WTC11 (cell line): ENCODE measurements at places on chromosomes 2 and 18.

GRCh38 chr2:47404356-47404755 lies 1.4 kb downstream of the MSH2 start:
- DNase-seq, result no peak

DNA sequence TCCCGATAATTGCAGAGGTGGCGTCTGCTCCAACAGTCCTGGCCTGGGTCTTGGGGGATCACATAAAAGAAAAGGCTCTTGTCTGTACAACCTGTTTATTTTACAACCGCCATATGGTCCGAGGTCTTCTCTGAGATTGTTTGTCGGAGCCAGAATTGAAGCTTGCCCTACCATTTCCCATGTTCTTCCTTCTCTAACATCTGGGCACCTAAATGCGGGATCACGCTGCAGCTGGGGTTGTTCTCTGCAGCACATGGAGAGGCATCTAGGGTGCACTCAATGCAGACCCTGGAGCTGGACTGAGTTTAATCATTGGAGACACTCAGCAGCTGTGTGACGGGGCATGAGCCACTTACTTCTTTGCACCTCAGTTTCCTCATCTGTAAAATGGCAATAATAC lies 107.7 kb downstream of the ACKR3 start:
- DNase-seq, result no peak

DNA sequence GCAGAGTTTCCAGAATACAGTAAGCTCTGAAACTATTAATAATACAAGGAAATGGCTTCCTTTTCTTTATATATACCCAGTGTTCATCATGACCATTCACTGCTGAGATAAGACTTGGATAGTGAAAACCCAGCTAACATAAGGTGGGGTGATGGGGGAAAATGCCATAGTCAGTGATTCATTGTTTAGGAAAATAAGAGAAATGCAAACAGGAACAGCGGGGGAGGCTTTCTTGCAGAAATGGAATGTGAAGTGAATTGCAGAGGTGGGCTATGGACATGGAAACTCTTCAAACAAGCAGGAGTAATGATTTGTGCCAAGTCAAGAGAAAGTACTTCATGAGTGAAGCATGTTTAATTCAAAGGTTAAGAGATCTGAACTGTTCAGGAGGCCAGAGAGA lies 519.4 kb downstream of the TDRD15 start:
- no peak for DNase-seq

- DNase-seq, result no peak
These were observed 88.5 kb downstream of the DYNAP start for GRCh38 chr18:54679318-54680149.

DNA sequence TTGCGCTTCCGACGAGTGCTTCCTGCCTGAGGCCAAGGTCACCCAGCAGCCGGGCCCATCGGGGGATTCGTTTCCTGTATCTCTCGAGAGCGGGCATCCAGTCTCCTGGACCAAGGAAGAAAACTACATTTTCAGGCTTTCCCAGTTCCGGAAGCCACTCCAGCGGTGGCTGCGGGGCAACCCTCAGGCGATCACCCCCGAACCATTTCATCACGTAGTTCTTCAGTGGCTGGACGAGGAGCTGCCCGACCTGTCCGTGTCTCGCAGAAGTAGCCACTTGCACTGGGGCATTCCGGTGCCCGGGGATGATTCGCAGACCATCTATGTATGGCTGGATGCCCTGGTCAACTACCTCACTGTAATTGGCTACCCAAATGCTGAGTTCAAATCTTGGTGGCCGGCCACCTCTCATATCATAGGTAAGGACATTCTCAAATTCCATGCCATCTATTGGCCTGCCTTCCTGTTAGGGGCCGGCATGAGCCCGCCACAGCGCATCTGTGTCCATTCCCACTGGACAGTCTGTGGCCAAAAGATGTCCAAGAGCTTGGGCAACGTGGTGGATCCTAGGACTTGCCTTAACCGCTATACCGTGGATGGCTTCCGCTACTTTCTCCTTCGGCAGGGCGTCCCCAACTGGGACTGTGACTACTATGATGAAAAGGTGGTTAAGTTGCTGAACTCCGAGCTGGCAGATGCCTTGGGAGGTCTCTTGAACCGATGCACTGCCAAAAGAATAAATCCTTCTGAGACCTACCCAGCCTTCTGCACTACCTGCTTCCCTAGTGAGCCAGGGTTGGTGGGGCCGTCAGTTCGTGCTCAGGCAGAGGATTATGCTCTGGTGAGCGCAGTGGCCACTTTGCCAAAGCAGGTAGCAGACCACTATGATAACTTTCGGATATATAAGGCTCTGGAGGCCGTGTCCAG lies 1.0 kb downstream of the MARS2 start:
- no peak for DNase-seq

- no peak for DNase-seq
These were observed 67.2 kb downstream of the LCLAT1 start for GRCh38 chr2:30514134-30514847.

DNA sequence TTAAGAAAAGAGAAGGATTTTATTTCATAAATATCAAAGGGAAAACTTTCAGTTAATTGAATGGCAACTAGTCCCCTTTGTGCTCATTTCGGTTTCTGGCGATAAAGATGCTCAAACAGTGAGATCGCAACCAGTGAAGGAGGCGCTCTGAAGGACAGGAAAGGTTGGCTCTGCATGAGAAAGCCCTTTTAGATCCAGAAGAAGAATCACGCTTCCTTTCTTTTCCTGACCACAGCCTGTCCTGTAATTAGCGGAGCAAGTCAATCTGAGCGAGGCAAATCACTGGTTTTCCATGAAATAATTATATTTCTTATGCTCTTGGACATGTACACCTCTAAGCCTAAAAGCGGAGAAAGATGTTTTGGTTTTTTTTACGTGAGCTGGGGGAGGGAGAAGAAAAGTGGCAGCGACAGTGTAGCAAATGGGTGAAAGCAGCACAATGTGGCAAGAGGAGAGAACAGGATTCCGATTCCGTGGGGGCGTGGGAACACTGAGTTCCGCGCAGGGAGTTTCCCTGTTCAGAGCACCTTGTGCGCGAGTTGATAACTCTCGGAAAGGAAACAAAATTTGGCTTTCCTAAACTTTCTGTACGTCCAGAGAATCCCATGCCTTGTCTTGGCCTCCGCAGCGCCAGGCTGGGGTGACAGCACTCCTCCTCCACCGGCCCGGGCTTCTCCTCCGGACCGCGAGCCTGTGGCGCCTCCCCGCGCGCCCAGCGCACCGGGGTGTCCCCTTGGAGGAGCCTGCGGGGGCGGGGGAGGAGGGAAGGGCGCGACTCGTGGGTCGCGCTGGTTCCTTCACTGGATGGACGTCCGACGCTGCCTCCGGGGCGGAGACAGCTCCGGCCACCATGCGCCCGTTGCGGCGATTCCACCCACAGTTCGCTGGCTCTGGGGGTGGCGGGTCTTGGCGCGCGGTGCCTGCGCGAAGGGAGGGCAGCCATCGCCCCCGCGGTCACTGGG lies 620 bp upstream of the SLC9A2 start:
- DNase-seq, result peak; percentile 30

- no peak for DNase-seq
These were observed 173.5 kb downstream of the ALK start for GRCh38 chr2:29747786-29748470.

- DNase-seq, result no peak
These were observed 38.8 kb upstream of the OSBPL6 start for GRCh38 chr2:178155524-178155923.

DNA sequence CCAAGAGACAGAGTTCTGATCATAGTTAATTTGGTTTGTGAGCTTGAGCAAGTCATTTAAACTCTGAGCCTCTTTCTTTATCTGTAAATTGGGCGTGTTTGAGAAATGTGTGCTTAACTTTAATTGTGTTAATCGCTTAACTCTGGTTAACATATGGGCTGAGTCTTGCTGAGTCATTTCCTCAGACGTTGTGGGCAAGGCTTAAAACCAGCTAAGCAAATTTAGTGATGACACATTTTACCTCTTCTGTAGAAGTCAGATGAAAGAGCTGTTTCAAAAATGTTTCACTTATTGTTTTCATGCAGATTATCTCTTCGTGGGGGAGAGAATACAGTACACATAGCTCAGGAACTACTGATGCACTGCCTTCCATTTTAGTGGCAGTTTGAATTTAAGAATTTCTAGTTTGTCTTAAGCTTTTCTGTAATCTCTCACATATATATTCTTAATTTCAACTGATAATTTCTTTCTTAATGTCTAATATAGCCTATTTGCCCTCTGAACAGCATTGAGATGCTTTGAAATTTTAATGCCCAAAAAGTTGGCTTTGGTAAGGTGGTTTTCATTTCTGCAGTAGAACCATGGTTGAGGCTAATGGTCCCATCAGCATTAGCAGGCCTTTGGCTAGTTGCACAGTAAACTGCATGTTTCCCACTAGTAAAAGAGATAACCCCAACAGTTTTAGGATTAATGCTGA lies 34.9 kb downstream of the RAB10 start:
- DNase-seq, result no peak
